Activated T-cell treated with anti-CD3 and anti-CD28 coated beads, Interleukin-2, amount 50 U/mL, for 72 hours (primary cell): ENCODE measurements at places on chromosomes 1 and 21. TPM values are rescaled to one million over a fixed set of nuclear protein-coding genes. Genes with fewer than 3 reads are reported as not detected.

DNA sequence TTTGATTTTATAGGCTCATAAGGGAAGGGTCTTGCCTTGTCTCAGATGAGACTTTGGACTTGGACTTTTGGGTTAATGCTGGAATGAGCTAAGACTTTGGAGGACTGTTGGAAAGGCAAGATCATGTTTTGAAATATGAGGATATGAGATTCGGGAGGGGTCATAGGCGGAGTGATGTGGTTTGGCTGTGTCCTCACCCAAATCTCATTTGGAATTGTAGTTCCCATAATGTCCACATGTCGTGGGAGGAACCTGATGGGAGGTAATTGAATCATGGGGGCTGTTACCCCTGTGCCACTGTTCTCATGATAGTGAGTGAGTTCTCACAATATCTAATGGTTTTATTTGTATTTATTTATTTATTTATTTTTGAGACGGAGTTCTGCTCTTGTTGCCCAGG is 6.9 kb upstream of the CSDE1 start:
- no peaks in the 10 kb centered on the region for H3K4me1 ChIP-seq
- DNase-seq: no peak
- no peaks in the 10 kb centered on the region for H3K27me3 ChIP-seq

- H3K4me3 ChIP-seq: no peak overlapping the region
- H3K27ac ChIP-seq: no peak overlapping the region
- H3K36me3 ChIP-seq: no peaks in the 10 kb centered on the region
- no peak for DNase-seq
- peaks cover 16% of the 10 kb centered on the region for H3K4me1 ChIP-seq
These were observed 23.5 kb downstream of the PROK1 start for GRCh38 chr1:110474444-110474843.

GRCh38 chr21:34880401-34880800 is 168.7 kb downstream of the RUNX1 start:
- H3K36me3 ChIP-seq: peaks cover 22% of the 10 kb centered on the region
- no peak overlapping the region for H3K27ac ChIP-seq
- H3K4me1 ChIP-seq: peaks cover 53% of the 10 kb centered on the region
- H3K4me3 ChIP-seq: no peak overlapping the region
- H3K27me3 ChIP-seq: no peaks in the 10 kb centered on the region

GRCh38 chr1:159868766-159869165 is 6.3 kb upstream of the VSIG8 start:
- H3K4me3 ChIP-seq: no peak overlapping the region
- H3K36me3 ChIP-seq: no peaks in the 10 kb centered on the region
- peaks cover 11% of the 10 kb centered on the region for H3K27me3 ChIP-seq
- no peak overlapping the region for H3K27ac ChIP-seq
- peaks cover 7% of the 10 kb centered on the region for H3K4me1 ChIP-seq

DNA sequence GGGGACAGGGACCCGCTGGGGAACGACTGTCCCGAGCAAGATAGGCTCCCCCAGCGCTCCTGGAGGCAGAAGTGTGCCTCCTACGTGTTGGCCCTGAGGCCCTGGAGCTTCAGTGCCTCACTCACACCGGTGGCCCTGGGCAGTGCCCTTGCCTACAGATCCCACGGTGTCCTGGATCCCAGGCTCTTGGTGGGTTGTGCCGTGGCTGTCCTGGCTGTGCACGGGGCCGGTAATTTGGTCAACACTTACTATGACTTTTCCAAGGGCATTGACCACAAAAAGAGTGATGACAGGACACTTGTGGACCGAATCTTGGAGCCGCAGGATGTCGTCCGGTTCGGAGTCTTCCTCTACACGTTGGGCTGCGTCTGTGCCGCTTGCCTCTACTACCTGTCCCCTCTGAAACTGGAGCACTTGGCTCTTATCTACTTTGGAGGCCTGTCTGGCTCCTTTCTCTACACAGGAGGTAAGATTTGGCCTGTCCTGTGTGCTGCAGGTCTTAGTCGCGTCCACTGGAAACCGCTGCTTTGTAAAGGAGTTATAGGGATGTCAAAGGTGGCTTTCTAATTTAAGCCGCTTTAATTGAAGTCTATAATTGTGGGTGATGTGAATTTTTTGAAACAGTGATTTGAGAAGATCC is 717 bp downstream of the UBIAD1 start:
- H3K4me1 ChIP-seq: peaks cover 49% of the 10 kb centered on the region
- peak overlapping the region; percentile 86 for H3K27ac ChIP-seq
- H3K4me3 ChIP-seq: peak overlapping the region; percentile 96
- peaks cover 5% of the 10 kb centered on the region for H3K36me3 ChIP-seq
- no peak for DNase-seq

DNA sequence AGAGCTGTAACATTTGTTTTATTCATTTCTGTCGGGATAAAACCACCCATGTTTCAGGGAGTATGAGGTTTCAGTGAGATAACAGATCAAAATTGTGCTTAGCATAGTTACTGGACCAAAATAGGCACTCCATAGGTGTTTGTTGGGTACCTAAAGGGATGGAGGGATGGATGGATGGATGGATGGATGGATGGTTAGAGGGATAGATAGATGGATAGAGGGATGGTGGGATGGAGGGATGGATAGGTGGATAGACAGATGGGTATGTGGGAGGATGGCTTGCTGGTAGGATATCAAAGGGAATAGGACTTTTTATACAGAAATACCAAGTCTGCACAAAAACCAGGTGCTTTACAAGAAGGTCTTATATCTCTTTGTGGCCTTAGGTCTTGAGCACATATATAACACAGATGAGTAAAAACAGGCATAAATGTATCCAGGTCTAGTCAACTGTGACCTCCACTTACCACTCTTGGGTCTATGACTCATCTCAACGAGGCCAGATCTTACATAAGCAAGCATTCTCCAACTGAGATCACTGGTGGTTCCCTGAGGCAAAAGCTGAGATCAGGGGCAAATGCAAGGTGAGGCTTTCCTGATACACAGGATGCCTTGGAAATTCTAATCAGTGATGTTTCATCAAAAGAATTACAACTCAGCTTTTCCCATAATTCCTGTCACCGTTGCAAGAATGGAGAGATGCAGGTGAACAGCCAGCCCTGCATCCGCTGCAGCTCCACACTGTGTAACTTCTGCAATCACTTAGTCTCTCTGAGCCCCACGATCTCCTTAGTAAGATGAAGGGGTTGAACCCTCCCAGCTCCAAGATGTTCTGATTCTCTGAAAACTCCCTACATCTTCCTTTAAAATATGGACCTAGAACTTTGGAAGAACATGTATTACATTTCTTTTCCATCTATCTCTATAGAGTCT is 32.0 kb downstream of the PTAFR start:
- H3K27ac ChIP-seq: peak overlapping the region; percentile 98
- peak overlapping the region; percentile 79 for H3K4me3 ChIP-seq
- no peaks in the 10 kb centered on the region for H3K36me3 ChIP-seq

DNA sequence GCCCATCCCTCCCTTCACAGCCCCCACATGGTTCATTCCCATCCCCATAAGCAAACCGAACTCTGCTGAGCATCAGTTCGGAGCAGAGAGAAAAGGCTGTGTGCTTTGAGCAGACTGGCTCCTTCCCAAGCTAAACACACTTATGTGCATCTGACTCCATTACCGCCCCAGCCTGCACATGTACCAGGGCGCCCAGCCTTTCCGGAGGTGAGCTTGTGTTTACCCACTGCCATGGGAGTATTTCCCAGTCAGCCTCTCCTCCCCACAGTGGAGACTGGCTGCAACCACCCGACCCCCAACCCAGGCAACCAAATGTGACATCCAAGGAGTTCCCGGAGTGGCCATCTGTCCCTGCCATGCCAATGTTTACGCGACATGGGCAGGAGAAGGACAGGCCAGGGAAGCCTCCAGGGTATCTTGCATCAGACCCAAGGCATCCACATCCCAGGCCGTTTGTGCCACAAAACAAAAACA is 9.4 kb downstream of the TIAM1 start:
- no peak for DNase-seq
- no peak overlapping the region for H3K4me3 ChIP-seq
- H3K36me3 ChIP-seq: peaks cover 14% of the 10 kb centered on the region
- H3K27ac ChIP-seq: no peak overlapping the region

GRCh38 chr1:43908858-43909257 is 24.7 kb upstream of the ARTN start:
- H3K36me3 ChIP-seq: no peaks in the 10 kb centered on the region
- H3K27ac ChIP-seq: no peak overlapping the region
- no peaks in the 10 kb centered on the region for H3K27me3 ChIP-seq
- no peak overlapping the region for H3K4me3 ChIP-seq
- no peaks in the 10 kb centered on the region for H3K4me1 ChIP-seq

DNA sequence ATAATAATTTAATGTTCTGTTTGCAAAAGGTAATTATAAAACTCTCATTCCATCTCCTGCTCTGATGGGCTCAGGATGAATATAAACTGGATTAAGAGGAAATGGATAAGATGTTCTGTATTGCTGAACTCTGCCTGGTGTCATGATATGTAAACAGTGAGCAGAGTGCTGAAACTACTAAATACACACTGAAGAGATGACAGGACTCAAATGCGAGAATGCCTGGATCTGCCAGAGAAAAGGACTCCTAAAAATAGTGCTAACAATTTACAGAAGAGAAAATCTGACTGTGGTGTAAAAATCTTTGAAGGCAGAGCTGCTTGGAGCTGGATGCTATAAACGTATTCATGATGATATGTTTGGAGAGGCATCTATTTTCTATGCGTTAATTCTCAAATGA is 303.2 kb downstream of the RWDD3 start:
- H3K4me1 ChIP-seq: no peaks in the 10 kb centered on the region
- DNase-seq: no peak
- H3K27me3 ChIP-seq: no peaks in the 10 kb centered on the region
- no peaks in the 10 kb centered on the region for H3K36me3 ChIP-seq
- no peak overlapping the region for H3K4me3 ChIP-seq

GRCh38 chr1:31380181-31380580 is 7.3 kb upstream of the FABP3 start:
- DNase-seq: no peak
- H3K4me3 ChIP-seq: no peak overlapping the region
- H3K27ac ChIP-seq: no peak overlapping the region
- no peaks in the 10 kb centered on the region for H3K36me3 ChIP-seq
- H3K4me1 ChIP-seq: peaks cover 5% of the 10 kb centered on the region

GRCh38 chr1:109947582-109948284 is 36.8 kb upstream of the AHCYL1 start:
- H3K4me1 ChIP-seq: peaks cover 16% of the 10 kb centered on the region
- no peaks in the 10 kb centered on the region for H3K36me3 ChIP-seq
- no peak overlapping the region for H3K4me3 ChIP-seq

DNA sequence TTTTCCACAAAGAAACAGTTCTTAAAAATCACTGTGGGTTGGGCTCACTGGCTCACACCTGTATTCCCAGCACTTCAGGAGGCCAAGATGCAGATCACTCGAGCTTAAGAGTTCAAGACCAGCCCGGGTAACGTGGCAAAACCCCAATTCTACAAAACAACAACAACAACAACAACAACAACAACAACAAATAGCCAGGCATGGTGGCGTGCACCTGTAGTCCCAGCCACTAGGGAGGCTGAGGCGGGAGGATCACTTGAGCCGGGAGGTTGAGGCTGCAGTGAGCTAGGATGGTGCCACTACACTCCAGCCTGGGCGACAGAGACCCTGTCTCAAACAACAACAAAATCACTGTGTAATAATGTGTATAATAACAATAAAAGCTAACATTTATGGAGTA is 40.8 kb downstream of the CDCP2 start:
- no peaks in the 10 kb centered on the region for H3K36me3 ChIP-seq
- no peaks in the 10 kb centered on the region for H3K4me1 ChIP-seq
- no peak for DNase-seq
- H3K27ac ChIP-seq: no peak overlapping the region
- no peak overlapping the region for H3K4me3 ChIP-seq

GRCh38 chr1:41954533-41954944 is 35.8 kb upstream of the HIVEP3 start:
- no peaks in the 10 kb centered on the region for H3K27me3 ChIP-seq
- peak overlapping the region; percentile 6 for H3K27ac ChIP-seq
- peaks cover 47% of the 10 kb centered on the region for H3K4me1 ChIP-seq
- H3K4me3 ChIP-seq: no peak overlapping the region
- peaks cover 30% of the 10 kb centered on the region for H3K36me3 ChIP-seq

DNA sequence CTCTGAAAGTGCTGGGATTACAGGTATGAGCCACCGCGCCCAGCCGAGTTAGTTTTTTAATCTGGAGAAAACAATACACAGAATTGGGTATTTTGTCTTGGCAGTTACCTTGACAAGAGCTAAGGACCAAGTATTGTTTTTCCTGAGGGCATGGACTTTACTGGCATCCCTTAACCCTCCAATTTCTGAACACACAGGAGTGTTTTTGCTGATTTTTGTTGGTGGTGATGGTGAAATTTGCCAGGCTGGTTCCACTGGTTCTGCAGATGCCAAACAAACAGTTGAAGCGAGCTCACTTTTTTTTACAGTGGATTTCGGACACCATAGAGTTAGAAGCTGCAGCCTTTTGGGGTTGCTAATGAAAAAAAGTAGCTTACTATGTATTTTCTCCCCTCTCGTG is 37.2 kb upstream of the SH3D21 start:
- H3K4me3 ChIP-seq: no peak overlapping the region
- peaks cover 16% of the 10 kb centered on the region for H3K4me1 ChIP-seq
- DNase-seq: no peak

GRCh38 chr1:15188130-15188524 is 34.6 kb downstream of the TMEM51 start:
- H3K36me3 ChIP-seq: no peaks in the 10 kb centered on the region
- H3K4me3 ChIP-seq: no peak overlapping the region
- DNase-seq: no peak
- peaks cover 8% of the 10 kb centered on the region for H3K27me3 ChIP-seq

DNA sequence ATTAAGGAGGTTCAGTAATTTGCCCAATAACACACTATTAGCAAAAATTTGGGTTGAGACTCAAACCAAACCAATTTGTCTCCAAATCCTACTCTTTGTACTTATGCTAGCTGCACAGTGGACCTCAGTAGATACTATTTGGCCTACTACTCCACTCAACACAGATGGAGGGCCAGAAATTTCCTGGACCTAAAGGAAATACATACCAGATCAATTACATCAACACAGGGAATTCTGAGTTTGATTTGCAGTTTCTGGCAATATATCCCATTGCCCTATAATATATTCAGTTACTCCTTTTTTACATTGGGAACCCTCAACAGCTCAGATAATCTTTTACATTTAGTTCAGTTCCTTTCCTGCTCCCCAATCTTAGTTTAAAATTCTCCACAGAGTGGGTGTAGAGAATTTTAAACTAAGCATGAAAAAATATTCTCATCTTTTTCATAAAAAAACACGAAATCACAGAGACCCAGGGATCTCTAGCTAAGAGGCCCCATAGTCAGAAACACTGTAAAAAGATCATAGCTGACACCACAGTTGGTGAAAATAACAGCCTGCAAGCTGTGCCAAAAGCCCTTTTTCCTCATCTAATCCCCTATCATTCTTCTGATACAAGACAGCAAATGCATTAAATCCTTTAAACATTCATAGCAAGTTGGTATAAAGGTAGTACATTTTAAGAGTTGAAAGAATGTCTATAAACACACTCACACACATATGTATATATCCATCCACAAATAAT is 317.7 kb upstream of the ESRRG start:
- H3K27me3 ChIP-seq: no peaks in the 10 kb centered on the region
- H3K4me1 ChIP-seq: no peaks in the 10 kb centered on the region
- no peak for DNase-seq
- peaks cover 4% of the 10 kb centered on the region for H3K36me3 ChIP-seq
- no peak overlapping the region for H3K27ac ChIP-seq
- H3K4me3 ChIP-seq: no peak overlapping the region

Gene ECE1
- total RNA-seq: 193 TPM

Gene TMEM200B
- 0.46 TPM for total RNA-seq

Gene GCSAML
- 0.16 TPM for total RNA-seq

Gene CD164L2
- not detected for total RNA-seq

Gene UBIAD1
- total RNA-seq: 32.9 TPM

Gene GJA5
- not detected for total RNA-seq

Gene KRTAP12-2
- total RNA-seq: not detected
